HAP-1 (cell line): ENCODE measurements at places on chromosomes 11 and 22.

- DNase-seq, result no peak
Measured at GRCh38 chr11:105942921-105943320, 79.1 kb downstream of the MSANTD4 start.

DNA sequence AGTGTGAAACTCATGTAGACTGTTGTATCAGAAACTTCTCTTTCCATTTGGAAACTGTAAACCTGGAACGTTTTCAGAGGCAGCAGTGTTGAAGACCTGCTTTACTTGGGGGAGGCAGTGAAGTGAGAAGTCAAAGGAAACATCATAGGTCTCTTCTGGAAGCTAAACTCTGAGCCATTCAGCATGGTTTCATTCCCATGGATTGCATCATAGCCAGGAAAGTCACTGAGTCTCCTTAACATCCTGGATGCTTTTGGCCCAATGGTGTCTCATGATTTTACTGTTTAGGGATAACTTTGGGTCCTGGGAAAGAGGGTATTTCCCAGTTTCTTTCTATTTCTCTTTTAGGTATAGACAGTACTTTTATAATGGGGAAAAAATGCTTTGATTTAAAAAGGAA, 153.2 kb upstream of the E2F8 start:
- DNase-seq, result no peak

DNA sequence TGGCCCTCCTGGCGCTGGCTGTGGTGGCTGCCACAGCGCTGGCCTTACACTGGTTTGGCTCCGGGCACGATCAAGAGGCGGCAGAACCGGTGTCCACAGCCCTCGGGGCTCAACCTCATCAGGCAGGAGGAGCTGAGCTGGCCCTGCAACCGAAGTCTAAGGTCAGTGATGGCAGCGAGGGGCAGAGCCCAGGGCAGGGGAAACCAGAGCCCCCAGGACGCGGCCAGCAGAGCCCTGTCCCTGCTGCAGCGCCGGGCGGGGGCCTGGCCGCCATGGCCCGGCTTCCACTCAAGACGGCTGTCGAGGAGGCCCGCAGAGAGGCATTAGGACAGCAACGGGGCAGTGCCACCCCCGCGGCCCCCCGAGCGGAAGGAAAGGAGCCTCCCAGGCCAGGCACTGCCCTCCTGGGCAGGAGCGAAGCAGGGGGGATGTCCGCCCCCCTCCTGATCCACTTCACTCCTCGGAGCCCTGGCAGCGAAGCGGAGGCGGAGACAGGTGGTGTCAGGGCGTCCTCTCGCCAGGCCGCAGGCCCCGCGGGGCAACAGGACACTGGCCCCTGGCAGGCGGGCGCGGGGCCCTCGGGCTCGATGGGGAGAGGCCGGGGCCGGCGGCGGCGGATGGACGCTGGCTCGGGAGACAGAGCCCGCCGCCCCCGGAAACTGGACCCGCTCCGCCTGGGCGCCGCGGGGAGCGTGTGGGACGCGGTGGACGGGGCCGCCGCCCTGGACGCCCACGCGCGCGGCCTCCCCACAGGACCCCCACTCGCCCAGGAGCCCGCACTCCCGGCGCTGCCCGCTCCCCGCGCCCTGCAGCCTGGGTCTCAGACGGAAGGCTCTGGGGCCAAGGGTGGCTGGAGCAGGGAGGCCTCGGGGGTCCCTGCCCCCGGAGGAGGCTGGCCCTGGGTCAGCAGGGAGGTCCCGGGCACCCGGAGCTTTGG, 895 bp downstream of the KLHDC7B start:
- no peak for DNase-seq

DNA sequence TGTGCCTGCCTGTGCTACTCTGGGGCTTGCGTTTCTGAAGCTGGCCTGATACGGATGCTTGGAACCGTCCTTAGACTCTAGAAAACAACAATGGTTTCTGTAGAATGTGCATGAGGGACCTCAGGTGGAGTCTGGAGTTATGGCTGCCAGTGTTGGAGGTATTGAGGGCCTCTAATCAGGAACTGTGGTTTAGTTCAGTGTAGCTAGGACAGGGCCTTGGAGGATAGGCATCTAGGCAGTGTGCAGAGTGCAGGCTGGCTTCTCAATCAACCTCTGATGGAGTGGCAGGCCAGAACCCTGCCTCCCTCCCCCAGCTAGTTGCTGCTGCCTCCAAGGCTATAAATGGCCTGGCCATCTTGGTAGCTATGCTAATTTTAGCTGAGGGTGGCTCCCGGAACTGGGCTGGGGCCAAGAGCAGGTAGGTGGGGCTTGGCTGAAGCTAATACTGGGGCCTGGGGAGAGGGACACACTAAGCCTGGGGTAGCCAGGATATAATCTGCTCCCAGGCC, 4.0 kb downstream of the STIM1 start:
- DNase-seq, result peak; percentile 54

DNA sequence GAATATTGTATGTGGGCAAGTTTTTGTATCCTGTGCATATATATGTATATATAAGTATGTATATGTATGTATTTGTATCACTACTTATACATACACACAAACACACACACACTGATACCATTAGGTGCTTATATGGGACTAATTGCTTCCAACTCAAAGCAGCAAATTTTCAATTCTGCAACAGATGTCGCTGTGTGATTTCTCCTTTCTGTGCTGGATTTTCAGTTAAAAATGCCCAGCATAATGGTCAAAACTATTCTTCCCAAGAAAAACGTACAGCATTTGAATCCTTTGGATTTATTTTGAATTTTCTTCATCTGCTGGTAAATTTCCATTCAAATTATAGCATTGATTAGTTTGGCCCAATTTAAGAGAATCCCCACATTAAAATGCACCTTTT, 4.3 kb downstream of the CADM1 start:
- no peak for DNase-seq

DNA sequence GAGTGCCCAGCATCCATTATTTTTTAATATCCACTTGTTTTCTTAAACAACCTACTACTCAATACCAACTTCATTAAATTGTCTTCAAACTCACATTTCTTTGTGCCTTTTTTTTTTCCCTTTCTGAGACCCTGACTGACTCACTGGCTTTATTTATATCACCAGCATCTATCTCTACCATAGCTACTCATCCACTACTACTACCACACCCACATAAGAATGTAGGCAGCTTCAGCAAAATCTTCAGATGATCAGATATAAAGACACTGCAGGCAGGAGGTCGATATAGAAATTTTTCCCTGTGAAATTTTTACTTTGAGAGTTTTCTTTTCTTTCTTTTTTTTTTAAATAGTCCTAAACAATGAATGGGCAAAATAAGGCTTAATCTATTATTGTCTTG, 2.2 kb downstream of the OR56B1 start:
- no peak for DNase-seq

DNA sequence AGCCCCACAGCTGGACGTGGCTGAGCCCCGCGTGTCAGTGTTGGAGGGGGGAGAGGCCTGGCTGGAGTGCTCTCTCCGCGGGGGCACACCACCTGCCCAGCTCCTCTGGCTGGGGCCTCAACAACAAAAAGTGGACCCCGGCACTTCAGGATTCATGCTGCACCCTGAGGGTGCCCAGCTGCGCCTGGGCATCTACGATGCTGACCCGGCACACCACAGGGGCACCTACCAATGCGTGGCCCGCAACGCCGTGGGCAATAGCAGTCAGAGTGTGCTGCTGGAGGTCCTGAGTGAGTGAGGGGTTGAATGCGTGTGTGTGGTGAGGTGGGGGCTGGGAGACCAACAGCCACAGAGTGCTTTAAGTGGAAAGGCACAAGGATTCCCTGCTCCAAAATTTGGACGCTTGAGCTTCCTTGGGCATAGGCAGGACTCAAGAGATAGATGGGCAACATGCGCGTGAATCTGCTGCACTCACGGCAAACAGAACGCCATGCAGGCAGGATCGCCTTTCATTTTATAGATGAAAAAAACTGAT, 7.6 kb downstream of the VSIG10L2 start:
- DNase-seq, result no peak

DNA sequence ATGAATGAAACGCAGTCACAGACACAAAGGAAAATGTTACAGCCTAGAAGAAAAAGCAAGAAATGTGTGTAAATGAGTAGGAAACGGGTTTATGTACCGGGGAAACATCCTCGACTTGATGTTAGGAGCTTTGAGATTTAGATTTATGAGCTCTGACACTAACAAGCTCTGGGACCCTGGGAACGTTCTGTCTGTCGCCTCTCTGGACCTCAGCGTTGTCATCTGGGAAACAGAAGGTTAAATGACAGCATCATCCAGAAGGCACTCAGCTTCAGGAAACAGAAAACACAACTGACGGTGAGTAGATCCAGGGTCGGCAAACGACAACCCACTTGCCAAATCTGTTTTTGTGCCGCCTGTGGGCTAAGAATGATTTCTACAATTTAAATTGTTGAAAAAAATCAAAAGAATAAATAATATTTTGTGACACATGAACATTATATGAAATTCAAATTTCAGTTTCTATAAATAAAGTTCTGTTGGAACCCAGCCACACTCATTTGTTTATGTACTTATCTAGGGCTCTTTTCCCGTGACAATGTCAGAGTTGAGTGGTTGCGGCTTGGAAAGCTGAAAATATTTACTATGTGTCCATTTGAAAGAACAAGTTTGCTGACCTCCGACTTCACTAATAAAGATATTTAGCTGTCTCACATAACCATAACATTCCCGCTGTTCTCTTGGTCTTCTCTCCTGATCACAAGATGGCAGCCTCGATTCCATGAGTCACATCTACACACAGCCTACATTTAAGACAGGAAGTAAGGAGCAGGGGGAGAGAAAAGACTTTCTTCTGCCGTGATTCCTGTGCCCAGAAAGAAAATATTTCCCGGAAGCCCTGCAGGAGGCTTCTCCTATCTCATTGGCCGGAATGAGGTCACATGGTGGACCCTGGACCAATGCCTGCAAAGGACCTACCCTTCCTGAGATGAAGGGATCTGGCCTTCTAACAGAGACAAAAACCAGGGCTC, 47.1 kb upstream of the SYT13 start:
- DNase-seq, result no peak

GRCh38 chr11:83436855-83437254, 150.7 kb upstream of the CCDC90B start:
- no peak for DNase-seq

- no peak for DNase-seq
Measured at GRCh38 chr11:96214777-96215109, 128.3 kb downstream of the MAML2 start.
